ENCODE measurements at places on chromosomes 5 and 9. TPM values are rescaled to one million over a fixed set of nuclear protein-coding genes. Genes with fewer than 3 reads are reported as not detected.

- DNase-seq = no peak
Measured at GRCh38 chr5:151288180-151288579, 15.4 kb downstream of the SLC36A3 start.

GRCh38 chr9:86201474-86202337, 57.8 kb downstream of the C9orf153 start:
- no peak for DNase-seq

DNA sequence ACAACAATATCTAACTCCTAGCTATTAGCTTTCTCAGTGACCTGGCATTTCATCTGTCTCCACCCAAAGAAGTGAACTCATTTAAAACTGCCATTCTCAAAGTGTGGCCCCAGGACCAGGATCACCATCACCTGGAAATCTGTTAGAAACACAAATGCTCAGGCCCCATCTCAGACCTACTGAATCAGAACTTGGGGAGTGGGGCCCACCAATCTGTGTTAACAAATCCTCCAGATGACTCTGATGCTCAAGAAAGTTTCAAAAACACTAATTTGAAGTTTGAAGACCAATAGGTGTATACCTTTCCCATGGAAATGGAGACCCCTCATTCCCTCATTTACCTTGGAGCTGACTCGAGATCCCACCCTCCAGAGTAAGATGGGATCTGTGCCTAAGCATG, 72.3 kb downstream of the PRELID2 start:
- no peak for DNase-seq

DNA sequence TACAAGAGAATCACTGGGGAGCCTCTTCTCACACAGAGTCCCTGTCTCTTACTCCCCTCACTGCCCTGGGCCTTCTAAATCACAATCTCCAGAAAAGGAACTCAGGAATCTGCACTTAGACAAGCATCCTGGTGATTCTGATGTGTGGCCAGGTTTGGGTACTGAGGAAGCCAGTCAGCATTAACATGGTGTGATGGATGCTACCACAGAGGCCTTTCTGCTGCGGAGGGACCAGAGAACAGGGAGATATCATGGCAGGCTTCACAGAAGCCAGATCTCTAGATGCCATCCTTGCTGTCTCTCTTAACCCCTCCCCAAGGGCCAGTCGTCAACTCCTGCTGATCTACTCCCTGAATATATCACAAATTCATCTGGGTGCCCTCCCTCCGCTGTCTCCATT, 1.6 kb downstream of the ANKS6 start:
- no peak for DNase-seq

- no peak for DNase-seq
Measured at GRCh38 chr9:88799541-88800328, 191.5 kb upstream of the S1PR3 start.

GRCh38 chr5:153496835-153497234, 6.4 kb downstream of the GRIA1 start:
- DNase-seq = no peak

DNA sequence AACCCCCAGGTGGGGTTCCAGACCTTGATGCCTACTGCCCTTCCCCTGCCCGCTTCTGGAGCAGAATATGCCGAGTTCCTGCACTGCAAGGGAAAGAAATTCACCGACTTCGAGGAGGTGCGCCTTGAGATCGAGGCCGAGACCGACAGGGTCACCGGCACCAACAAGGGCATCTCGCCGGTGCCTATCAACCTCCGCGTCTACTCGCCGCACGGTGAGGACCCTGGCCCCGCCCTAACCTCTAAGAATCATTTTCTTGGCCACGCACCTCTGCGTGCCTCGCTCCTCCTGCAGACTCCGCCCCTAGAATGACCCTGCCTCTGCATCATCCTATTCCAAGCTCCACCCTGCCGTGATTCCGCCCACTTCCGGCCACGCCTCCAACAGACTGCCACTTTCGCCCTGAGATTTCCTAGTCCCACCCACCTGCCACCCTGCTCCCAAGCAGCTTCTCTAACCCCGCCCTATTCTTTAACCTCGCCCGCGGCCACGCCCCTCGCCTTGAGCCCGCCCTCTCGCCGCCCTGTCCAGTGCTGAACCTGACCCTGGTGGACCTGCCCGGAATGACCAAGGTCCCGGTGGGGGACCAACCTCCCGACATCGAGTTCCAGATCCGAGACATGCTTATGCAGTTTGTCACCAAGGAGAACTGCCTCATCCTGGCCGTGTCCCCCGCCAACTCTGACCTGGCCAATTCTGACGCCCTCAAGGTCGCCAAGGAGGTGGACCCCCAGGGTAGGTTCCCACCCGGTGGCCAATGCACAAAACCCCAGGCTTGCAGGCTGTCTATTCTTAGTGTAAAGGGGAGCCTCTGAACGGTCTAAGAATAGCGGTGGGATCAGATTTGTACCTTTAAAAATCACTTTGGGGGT, 15.6 kb downstream of the DNM1 start:
- peak; percentile 94 for DNase-seq

DNA sequence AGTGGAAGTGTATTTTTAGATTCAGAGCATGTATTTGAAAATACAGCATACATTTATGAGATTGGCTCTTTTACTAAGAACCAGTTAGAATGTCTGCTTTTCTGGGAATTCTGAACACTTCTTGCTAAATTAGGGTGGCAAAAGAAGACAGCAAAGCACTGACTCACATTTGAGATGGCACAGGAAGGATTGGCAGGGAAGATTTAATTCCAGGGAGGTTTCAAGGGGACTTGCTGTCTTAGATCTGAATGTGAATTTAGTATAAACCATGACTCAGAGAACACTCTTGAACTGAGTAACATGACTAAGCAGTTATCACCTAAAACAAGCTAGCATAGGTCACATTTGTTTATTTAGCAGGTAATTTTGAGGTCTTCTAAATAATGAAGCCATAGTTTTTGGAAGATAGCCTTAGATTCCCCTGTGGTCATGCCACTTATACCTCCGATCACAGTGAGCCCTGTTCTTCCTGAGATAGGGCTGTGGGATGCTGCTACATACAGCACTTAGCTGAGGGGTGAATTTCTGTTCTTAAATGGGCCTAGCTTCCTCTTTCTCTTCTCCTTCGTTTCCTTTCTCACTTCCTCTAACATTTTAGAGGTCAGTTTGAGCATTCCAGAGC, 173.8 kb downstream of the PCSK1 start:
- no peak for DNase-seq

DNA sequence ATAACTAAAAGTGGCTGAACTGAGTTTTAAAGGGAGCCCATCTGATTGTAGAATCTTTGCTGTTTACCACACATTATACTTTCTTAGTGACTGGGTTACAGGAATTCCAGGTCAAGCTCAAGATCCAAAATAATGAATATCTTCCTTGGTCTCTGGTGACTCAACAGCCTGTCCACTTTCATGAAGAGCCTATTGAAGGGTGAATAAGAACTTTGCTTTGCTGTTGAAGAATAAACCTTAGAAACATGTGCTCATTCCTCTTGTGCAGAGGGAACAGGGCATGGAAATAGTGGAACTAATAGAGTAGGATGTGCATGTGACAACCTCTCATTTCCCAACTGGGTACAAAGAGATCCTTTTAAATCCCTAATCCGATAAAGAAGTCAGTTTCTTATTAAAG, 21.4 kb downstream of the ALDH1A1 start:
- no peak for DNase-seq

GRCh38 chr5:102762095-102762534, 7.0 kb downstream of the PAM start:
- DNase-seq = no peak

GRCh38 chr5:90916947-90917800, 358.6 kb downstream of the ADGRV1 start:
- no peak for DNase-seq

- DNase-seq = no peak
Measured at GRCh38 chr5:167440846-167441245, 850.6 kb upstream of the WWC1 start.

- no peak for DNase-seq
Measured at GRCh38 chr9:19342947-19343346, 37.1 kb downstream of the RPS6 start.

- no peak for DNase-seq
Measured at GRCh38 chr5:40481241-40481640, 198.5 kb upstream of the PTGER4 start.

DNA sequence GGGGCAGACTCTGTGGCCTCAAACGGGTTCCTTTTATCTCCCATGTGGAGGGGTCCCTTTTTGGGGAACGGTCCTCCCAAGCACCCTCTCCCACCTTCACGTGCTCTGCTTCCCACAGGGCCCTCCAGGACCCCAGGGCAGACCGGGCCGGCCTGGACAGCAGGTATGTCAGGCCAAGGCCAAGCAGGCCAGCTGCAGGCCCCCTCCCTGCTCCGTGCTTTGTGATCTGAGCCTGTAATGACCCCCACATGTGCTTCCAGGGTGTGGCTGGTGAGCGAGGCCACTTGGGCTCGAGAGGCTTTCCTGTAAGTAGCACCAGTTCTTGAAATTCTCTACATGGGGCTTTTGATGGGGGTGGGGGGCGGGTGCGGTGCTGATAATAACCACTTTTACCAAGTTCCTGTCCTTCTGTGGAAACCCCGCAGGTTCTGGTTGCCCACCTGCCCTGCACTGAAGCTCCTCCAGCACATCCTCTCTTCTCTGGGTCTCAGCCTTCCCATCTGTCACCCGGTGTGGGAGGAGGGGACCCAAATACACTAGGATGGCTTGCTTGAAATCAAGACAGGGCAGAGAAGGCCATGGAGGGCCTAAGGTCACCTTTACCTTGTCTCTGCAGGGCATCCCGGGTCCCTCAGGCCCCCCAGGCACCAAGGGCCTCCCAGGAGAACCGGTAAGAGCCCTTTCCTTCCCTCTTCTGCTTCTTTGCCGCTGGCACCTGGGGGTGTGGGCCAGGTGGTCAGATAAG, 57.9 kb upstream of the ORM1 start:
- no peak for DNase-seq

- DNase-seq = no peak
Measured at GRCh38 chr5:127567026-127567768, 49.8 kb downstream of the PRRC1 start.

DNA sequence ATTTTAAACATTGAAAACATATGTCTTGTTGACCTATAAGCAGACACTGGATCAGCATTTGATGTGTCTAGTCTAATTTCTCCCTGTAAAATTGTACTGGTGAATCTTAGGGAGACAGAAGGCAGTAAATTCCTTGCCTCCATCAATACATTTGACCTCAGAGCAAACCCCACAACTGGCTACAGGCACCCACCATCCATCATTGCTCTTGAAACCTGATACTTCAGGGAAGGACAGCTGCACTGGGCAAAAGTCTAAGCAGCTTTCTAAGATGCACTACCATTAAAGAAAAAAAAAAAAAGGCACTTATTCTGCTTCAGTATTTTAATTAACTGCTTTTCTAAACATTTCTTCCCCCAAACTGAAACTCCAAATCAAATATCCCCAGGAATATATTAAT, 1051.3 kb upstream of the DMAC1 start:
- DNase-seq = no peak

GRCh38 chr5:134132372-134133187, 18.1 kb downstream of the TCF7 start:
- DNase-seq = peak; percentile 41

DNA sequence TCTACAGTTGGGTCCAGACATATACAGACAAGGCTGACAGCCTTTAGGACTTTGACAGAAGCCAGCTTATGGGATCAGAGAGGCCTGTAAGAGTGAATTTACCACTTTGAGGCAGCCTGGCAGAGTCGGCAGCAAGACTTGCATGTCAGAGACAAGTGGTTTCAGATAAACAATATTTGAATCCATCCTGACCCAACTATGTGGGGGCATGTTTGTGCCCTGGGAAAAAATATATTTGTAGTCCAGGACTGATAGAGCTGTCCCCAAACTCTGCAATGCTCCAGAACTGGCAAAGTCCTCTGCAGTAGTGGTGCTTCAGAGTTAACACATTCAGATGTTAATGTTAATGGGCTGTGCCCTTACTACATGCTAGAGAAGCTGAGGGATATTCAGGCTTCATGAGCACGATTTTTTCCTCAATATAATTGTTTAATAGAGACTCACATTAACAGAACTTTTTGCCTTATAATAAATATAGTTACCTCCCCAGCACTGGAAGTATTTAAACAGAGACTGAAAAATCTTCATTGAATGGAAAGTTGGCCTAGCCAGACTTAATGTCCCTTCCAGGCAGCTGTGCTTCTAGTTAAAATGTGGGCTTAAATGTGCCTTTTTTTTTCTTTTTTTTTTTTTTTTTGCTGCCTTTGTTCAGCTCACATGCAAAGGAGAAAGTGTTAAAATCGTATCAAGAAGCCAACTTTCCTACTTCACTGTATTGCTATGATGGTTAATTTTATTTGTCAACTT, 42.9 kb downstream of the FEM1C start:
- DNase-seq = no peak

DNA sequence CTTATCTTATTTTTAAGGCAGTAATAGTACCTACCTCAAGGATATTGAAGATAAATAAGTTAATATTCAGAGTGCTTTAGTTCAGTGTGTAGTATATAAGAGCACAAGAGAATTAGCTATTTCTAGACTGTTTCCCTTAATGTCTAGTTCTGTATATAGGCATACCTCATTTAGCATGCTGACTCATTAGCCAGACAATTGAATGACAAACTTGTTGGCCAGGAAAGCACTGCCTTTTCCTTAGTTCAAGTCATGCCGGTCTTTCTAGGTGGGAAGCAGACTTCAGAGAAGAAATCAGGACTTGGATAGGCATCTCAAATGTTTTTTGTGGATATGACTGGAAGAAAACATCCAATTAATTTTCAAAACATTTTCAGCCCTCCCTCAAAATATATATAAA, 3.2 kb upstream of the FBXO4 start:
- no peak for DNase-seq

- DNase-seq = peak; percentile 80
Measured at GRCh38 chr5:759111-759751, 25.3 kb downstream of the ZDHHC11B start.

GRCh38 chr5:68028131-68028727, 187.3 kb upstream of the PIK3R1 start:
- DNase-seq = no peak

- DNase-seq = no peak
Measured at GRCh38 chr9:10855847-10856246, 243.0 kb upstream of the PTPRD start.

GRCh38 chr9:136994180-136994887, 2.0 kb downstream of the CLIC3 start:
- no peak for DNase-seq

GRCh38 chr9:121858788-121859187, 207.4 kb downstream of the DAB2IP start:
- peak; percentile 55 for DNase-seq

GRCh38 chr9:91220491-91221135, 141.1 kb downstream of the AUH start:
- no peak for DNase-seq

C8G gene
- total RNA-seq = 3.4 TPM

ABLIM3 gene
- total RNA-seq = 118 TPM

PLPPR1 gene
- total RNA-seq = not detected

RLN2 gene
- 0.35 TPM for total RNA-seq

MEGF10 gene
- 0.32 TPM for total RNA-seq

ZNF883 gene
- 2.4 TPM for total RNA-seq

PDLIM4 gene
- total RNA-seq = 8.8 TPM

FANCG gene
- 5.6 TPM for total RNA-seq

RNF180 gene
- total RNA-seq = 13.7 TPM

MEIKIN gene
- not detected for total RNA-seq

CTXN3 gene
- total RNA-seq = not detected
